ENCODE measurements at places on chromosomes 12 and 14.
A peak's percentile ranks its signal among the peaks of the same experiment; 100 is the strongest.

DNA sequence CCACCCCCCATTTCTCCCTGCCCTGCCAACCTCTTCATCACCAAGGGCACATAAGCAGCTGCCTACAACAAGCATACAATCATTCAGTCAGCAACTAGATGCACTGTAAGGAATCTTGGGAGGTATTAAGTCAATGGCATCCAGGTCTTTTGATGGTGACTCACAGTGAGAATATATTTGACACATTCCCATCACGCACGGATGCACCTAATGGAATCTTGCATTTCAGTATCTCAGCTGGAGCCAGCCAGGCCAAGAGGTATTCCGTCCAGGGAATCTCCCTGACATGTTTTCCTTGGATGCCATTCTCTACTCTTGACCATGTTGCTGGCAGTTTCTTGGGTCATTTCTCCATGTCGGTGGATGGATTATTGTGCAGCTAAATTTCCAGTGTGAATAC is 73.9 kb upstream of the CAPRIN2 start:
- DNase-seq = no peak

DNA sequence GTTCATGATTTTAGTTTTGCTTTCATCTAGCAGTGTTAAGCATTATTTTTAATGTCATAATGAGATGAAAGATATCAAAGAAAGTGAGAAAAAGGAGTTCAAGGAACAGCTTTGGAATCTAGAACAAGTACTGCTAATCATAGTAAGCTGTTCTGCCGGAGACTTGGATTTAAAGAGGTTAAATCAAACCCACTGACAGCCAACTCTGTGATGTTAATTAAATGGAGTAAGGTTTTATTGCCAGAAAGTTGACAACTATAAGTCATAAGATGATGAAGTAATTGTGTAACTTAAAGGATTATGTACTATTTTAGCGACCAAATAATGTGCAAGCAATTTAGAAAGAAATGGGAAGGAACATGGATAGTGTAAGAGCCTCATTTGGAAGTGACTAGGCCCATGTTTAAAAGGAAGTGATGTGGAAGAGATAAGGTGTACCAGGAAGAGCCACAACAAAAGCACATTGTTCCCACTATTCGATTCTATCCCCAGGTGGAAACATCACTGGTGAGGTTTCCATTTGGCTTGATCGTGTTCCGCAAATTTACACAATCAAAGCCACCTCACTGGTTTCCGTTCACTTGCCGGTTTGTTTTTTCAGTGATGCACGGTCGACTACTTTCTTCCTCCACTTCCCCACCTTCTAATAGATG is 388.5 kb downstream of the PAWR start:
- DNase-seq = no peak

DNA sequence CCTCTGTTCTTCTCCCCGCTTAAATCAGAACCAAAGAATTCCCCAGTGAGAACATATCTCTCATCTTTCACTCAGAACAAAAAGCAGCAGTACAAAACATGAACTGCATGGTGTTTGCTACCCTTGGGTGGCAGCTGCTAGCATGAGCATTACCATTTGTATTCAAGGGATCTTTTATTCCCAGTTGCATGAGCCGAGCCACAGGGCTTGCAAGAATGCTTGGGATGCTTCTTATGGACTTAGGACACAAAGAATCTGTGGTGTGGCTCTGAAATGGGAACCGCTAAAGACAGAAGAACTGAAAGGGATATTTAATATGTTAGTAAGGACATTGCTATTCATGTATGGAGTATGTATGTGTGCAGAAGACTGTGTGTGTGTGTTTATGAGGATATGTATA is 190.6 kb downstream of the TMX1 start:
- no peak for DNase-seq

- peak; percentile 76 for DNase-seq
Measured at GRCh38 chr12:55797068-55797467, 20.5 kb downstream of the SARNP start.

DNA sequence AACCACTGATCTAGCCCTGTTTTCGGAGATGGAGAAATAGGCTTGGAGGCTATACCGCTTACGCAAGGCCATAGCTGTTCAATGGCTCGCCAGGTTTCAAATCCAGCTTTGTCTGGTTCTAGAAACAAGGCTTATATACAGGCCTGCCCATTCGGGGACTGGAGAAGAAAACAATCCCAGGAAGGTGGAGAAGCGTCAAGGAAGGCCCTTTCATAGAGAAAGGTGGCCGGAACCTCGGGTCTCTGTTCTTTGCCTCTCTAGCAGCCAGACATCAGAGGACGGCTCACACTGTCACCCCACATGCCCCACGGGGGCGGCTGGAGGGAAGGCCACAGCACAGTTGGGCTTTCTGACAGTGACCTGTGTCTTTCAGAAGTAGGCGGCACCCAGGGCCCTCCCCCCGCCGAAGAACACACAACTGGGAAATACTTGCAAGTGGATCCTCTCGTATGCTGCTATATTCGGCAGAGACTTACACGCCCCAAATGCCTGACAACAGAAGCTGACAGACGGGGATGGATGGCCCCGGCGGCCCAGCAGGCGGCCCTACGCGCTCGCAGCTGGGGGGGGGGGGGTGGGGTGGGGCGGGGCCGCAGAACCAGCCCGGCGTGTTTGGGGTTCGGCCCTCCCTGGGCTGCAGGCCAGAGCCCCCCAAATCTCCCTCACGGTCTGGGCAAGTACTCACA is 4.5 kb upstream of the SETD1B start:
- peak; percentile 82 for DNase-seq

- DNase-seq = no peak
Measured at GRCh38 chr12:112759786-112760185, 31.8 kb upstream of the RPH3A start.

DNA sequence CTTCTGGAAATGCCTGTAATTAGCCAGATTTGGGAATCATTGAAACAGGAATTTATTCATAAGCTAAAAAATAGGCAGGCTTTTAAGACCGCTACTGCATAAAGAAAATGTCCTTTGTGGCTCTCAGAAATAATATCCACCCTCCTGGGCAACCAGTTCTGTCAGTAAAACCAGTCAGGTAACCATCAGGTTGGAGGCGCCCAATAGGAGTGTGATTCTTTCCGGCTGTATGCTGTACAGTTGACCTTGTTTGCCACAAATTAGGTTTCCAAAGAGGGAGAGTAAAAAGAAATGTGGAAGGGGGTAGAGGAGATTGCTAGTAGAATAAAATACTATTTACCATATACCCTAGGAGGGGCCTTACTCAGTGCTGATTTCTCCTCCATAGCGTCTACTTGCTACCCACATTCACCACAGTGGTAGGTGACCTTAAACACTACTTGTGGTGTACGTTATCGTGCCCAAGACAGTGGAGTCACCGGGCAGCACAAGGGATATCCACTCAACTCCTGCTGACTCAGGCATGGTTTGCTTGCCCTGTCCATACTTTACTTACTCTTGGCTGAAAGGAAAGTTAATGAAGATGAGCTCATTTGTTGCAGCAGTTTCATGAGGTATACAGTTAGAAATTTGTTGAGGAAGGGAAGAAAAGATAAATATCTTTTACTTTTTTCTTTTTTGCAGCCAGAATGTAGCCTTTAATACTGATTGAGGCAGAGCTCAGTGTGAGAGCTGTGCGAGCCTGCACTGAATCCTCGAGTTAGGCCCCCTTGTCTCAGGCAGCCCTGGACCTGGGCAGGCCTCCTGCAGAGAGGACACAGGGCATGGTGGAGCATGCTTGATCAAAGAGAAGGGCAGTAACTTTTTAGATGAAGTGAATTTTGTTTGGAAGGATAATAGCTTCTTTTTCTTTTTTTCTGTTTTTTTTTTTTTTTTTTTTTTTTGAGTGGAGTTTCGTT is 76.7 kb downstream of the DIP2B start:
- peak; percentile 54 for DNase-seq

- no peak for DNase-seq
Measured at GRCh38 chr12:115882936-115883335, 394.6 kb downstream of the MED13L start.

Data from OCI-M1 (cell line).